Stimulated activated CD4-positive, alpha-beta T cell treated with anti-CD3 and anti-CD28 coated beads, Interleukin-15, amount 100 ng/mL, for 48 hours (primary cell): ENCODE measurements at places on chromosomes 3 and 15.

GRCh38 chr15:30953731-30954378 lies 37.6 kb downstream of the MTMR10 start:
- DNase-seq = peak; percentile 3

GRCh38 chr15:72509484-72509883 lies 35.4 kb downstream of the ARIH1 start:
- DNase-seq = no peak

GRCh38 chr15:42992626-42993025 lies 72.0 kb upstream of the TTBK2 start:
- no peak for DNase-seq

GRCh38 chr3:148911592-148911991 lies 46.5 kb downstream of the CPA3 start:
- DNase-seq = no peak

GRCh38 chr3:126542340-126543241 lies 16.1 kb downstream of the C3orf22 start:
- no peak for DNase-seq
